ENCODE measurements at places on chromosomes 12 and 14. TPM values are rescaled to one million over a fixed set of nuclear protein-coding genes. Genes with fewer than 3 reads are reported as not detected.

Gene SLC6A13
- total RNA-seq: 0.47 TPM

Gene RPS6KL1
- total RNA-seq: 28.7 TPM

Gene PROX2
- not detected for total RNA-seq

Gene CCER1
- total RNA-seq: not detected

Gene ESR2
- total RNA-seq: 1.5 TPM

Gene CLEC12A
- total RNA-seq: 0.52 TPM

Gene HOXC9
- 11.3 TPM for total RNA-seq

Gene FAM216A
- total RNA-seq: 8.3 TPM

Gene DNAJC22
- total RNA-seq: not detected

Gene OR6C2
- not detected for total RNA-seq

Gene ABCD4
- total RNA-seq: 11.6 TPM

Gene BCL2L14
- total RNA-seq: not detected

Gene LRRC9
- total RNA-seq: not detected

Gene PNMA1
- 27.0 TPM for total RNA-seq

Gene NEUROD4
- not detected for total RNA-seq

Gene PLCZ1
- total RNA-seq: not detected

Gene KRT3
- total RNA-seq: not detected

Gene PPM1H
- total RNA-seq: 2.9 TPM

Gene KRT83
- not detected for total RNA-seq

Gene MED6
- total RNA-seq: 22.5 TPM

Gene NPAS3
- total RNA-seq: 0.67 TPM

Gene IFNG
- total RNA-seq: not detected

Gene OLR1
- total RNA-seq: not detected

Gene ITGB7
- 0.65 TPM for total RNA-seq

Gene ISM2
- total RNA-seq: not detected

Gene ARHGEF25
- 2.9 TPM for total RNA-seq

Gene LRRC10
- total RNA-seq: not detected

Gene ANHX
- total RNA-seq: not detected

Gene GLS2
- total RNA-seq: 0.19 TPM

Gene IFI27
- total RNA-seq: 52.8 TPM

Gene NKX2-1
- total RNA-seq: not detected

Gene IL31
- not detected for total RNA-seq

Gene ART4
- 0.19 TPM for total RNA-seq

Gene EML5
- total RNA-seq: 0.19 TPM

Gene SERPINA10
- total RNA-seq: not detected

Gene TMEM121
- 0.38 TPM for total RNA-seq

Gene PIWIL1
- total RNA-seq: not detected

Gene KIF26A
- 1.8 TPM for total RNA-seq

Gene SYCP3
- total RNA-seq: not detected

Gene ARMH4
- 0.95 TPM for total RNA-seq

Gene KRT7
- 2.3 TPM for total RNA-seq

Gene GRIP1
- 3.7 TPM for total RNA-seq

Gene GLIPR1
- total RNA-seq: 5.7 TPM

Gene MMP14
- total RNA-seq: 9.6 TPM

Gene SLC17A8
- total RNA-seq: not detected

Gene RPGRIP1
- not detected for total RNA-seq

Gene CLEC9A
- total RNA-seq: not detected

Gene KCNC2
- not detected for total RNA-seq

Gene RBP5
- not detected for total RNA-seq

Gene TSPAN9
- total RNA-seq: 14.9 TPM

Gene SIRT4
- total RNA-seq: 2.3 TPM

Gene CLEC4D
- total RNA-seq: not detected

Gene RIPK3
- 1.6 TPM for total RNA-seq
